Activated CD4-positive, alpha-beta T cell treated with anti-CD3 and anti-CD28 coated beads, Interleukin-2, amount 50 U/mL, for 16 hours (primary cell): ENCODE measurements at places on chromosomes 4 and X.

DNA sequence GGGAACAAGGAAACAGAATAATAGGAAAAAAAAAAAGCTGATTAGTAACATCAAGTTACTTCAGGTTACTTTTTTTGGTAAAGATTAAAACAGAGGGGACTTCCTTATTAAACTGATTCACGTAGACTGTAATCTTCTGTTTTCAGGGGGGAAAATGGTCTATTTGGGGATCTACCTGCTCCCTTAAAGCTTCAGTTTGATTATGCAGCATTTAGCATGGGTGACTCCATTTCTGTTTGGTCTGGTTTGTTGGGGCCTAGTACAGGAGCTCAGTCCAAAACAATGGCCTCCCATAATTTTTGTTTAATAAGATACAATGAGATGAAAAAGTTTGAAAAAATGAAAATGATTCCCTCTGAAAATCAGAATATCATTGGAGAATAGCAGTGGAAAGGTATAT lies 34.6 kb downstream of the TEC start:
- no peak for DNase-seq

DNA sequence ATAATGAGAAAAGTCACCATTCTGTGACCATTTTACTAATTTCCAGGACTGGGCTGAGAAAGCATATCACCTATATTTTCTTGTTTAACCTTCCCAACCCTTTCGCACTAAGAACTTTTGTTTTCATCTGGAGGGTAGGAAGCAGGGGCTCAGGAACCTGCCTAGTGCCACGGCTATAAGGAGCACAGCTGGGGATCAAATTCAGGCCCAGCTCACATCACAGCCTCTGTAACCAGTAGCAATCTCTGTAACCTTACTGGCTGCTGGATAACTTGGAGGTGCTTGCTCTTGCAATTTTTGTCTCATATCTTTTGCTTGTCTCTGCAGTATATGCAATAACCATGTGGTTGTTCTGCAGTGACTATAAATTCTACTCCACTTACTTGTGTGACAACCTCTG lies 76.7 kb upstream of the PLAC1 start:
- DNase-seq: no peak

DNA sequence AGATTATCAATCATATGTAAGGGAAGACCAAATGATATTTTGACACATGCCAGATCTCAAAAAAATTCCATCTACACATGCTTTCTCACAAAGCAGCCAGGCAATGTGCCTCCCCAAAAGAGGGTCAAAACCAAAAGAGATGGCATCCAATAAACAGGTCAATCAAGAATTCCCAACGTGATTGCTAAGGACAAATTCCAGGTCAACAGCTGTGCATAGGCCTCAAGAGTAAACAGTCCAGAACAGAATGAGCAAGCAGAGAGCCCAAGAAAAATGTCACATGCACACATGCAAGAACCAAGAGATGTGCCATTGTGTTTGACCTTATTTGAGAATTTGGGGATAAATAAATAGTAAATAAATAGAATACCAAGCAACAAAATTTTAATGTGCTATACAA lies 136.7 kb downstream of the APBB2 start:
- DNase-seq: no peak

GRCh38 chrX:132367984-132368383 lies 120.9 kb downstream of the MBNL3 start:
- DNase-seq: no peak

- no peak for DNase-seq
Measured at GRCh38 chrX:128634754-128635153, 582.6 kb upstream of the ACTRT1 start.

DNA sequence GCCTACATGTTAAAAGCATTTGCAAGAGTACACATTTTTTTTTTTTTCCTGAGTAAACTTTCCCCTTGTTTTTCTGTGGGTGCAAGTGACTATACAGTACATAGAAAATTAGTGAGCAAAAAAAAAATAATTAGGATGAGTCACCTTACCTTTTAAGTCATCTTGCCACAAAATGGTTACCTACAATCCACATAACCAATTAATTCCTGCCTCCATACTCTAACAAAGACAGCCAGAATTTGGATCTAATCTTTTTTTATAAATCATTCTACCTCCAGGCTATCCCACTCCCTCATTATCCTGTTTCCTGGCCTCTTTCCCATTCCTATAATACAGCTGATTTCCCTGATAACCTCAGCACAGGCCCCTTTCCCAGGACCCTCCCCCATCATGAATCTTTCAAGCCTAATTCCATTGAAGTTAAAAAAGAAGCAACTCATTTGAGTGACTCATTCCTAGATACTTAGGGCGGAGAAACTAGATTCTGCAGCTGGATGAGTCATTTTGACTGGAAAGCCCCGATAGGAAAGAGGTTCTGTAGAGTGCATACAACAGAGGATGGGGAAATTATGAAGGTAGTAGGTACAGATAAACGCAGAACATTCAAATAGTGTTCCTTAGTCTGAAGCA lies 128.2 kb downstream of the C4orf51 start:
- peak; percentile 93 for DNase-seq
